ENCODE measurements at places on chromosomes 7 and 10. TPM values are rescaled to one million over a fixed set of nuclear protein-coding genes. Genes with fewer than 3 reads are reported as not detected.

DNA sequence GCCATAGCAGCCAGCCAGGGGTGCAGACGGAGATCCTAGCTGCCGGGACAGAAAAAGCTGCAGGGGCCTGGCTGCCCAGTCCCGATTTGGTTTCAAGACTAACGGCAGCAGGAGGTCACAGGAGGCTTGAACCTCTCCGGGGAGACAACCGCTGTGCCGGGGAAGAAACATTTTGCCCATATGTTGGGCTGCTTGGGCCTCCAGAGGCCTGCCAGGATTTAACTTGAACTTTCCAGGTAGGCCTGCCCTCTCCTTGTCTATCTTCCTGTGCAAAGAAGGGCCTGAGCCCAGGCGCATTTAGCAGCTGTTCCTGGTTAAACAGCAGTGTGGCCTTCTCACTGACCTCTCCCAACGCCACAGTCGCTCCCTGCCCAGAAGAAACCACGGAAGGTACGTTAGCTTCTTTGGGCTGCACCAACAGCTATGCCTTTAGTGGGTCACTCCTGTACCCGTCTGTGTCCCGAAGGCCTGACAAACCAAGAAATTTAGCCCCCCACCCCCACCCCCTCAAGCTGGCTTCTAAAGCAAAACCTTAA lies 17.1 kb upstream of the PTF1A start:
- no peak for DNase-seq
- H3K36me3 ChIP-seq, result no peaks in the 10 kb centered on the region
- H3K27me3 ChIP-seq, result peaks cover 10% of the 10 kb centered on the region
- H3K4me3 ChIP-seq, result no peak overlapping the region
- H3K27ac ChIP-seq, result no peak overlapping the region

- peaks cover 4% of the 10 kb centered on the region for H3K36me3 ChIP-seq
- H3K4me3 ChIP-seq, result no peak overlapping the region
- no peaks in the 10 kb centered on the region for H3K27me3 ChIP-seq
Measured at GRCh38 chr7:152354061-152354460, 81.7 kb downstream of the KMT2C start.

GRCh38 chr7:25124465-25125136 lies 459 bp downstream of the CYCS start:
- peak; percentile 41 for DNase-seq
- H3K36me3 ChIP-seq, result peaks cover 6% of the 10 kb centered on the region
- H3K4me1 ChIP-seq, result no peaks in the 10 kb centered on the region
- H3K4me3 ChIP-seq, result peak overlapping the region; percentile 73
- H3K27me3 ChIP-seq, result no peaks in the 10 kb centered on the region

DNA sequence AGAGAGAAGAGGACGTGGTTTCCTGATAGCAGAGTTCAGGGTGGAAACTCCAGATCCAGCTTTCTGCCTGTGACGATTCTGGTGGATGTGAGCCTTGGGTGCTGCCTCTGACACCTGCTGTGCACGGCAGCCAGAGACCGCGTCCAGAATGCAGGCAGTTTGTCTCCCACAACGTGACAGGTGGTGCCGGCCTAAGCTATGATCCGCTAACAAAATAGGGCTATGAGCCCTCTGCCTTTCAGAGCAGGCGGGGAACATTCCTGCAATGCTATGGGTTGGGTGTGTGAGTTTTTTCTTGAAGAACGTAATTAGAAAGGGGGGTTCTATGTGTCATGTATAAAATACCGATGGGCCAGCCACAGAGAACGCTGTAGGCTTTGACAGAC lies 297.3 kb upstream of the PRKCQ start:
- no peaks in the 10 kb centered on the region for H3K36me3 ChIP-seq
- H3K27me3 ChIP-seq, result no peaks in the 10 kb centered on the region
- no peak for DNase-seq
- H3K4me3 ChIP-seq, result no peak overlapping the region
- no peaks in the 10 kb centered on the region for H3K4me1 ChIP-seq

- no peak for DNase-seq
- no peaks in the 10 kb centered on the region for H3K4me1 ChIP-seq
- no peak overlapping the region for H3K4me3 ChIP-seq
- no peaks in the 10 kb centered on the region for H3K27me3 ChIP-seq
Measured at GRCh38 chr7:142507799-142508198, 241.5 kb upstream of the PRSS1 start.

DNA sequence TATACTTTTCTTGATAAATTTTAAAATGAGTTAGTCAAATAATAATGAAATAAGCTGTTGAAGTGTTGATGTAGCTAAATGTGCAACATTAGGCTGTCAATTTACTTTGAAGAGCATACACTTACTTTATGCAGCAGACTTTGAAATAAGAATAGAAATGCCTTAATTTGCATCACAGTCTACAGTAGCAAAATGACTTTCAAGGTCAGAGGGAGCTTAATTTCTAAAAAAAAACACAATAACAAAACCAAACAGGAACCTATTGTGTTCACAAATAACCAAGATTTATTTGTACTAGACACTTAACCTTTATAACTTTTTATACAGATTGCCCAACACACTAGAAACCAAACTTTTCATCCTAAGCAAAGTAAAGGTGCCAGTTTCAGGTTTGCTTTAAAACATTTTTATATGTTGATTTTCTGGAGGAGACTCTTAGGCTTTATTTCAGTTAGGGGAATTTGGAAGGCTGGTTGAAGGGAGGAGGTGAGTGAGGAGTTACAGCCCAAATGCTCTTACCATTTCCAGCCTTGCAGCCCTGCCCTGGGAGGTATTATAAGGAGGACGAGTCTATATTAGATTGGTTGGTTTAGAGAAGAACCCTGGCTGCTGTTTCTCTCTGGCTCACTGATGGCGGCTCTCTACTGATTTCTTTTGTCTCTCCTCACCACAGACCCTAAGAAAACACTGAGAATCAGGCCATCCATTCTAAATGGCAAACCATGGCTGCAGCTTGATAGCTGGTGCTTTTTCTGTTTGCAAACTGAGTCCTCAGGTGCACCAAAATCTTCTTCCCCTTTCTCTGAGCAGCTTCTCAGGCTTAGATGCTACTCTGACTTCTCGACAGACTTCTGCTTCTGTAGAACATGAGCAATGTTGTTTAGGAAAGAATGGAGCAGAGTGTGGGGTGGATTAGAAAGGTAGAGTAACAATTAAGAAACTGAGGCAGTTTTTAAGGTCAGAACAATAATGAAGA lies 55.2 kb upstream of the RPA3 start:
- no peak overlapping the region for H3K27ac ChIP-seq
- no peak overlapping the region for H3K4me3 ChIP-seq
- H3K36me3 ChIP-seq, result no peaks in the 10 kb centered on the region
- DNase-seq, result no peak

DNA sequence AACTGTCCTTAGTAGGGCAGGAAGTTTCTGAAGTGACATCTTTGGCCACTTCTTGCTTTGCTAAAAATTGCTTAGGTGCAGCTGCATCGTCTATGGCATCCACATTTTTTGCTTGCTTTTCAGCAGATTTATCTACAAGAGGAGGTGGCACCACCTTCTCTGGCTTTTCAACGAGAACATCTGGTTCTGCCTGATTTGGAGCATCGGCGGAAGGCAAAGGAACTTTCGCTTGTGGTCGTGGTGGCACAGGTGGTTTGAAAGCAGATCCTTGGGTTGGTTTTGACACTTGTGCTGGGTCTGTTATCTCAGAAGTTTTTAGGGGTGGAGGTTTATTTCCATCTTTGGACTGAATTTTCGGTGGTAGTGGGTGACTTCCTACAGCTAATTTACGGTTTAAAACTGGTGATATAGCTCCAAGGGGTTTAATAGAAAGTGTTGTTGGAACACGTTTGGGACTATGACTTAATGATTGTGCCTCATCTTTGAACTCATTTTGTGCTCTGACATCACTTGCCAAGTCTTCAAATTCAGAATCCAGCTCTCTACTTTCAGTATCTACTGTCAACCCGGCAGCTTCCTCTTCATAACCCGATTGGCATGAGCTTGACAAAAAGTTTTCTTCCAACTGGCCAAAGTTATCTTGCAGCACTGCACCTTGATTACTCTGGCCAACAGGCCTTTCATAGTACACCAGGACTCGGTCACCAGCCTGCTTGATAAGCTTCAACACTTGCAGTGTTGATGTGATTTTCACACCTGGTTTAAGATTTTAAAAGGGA lies 44.0 kb downstream of the SLC18A2 start:
- H3K27me3 ChIP-seq, result no peaks in the 10 kb centered on the region
- H3K4me1 ChIP-seq, result no peaks in the 10 kb centered on the region
- no peak for DNase-seq
- no peak overlapping the region for H3K27ac ChIP-seq

MYL10 gene
- not detected for total RNA-seq

DNA sequence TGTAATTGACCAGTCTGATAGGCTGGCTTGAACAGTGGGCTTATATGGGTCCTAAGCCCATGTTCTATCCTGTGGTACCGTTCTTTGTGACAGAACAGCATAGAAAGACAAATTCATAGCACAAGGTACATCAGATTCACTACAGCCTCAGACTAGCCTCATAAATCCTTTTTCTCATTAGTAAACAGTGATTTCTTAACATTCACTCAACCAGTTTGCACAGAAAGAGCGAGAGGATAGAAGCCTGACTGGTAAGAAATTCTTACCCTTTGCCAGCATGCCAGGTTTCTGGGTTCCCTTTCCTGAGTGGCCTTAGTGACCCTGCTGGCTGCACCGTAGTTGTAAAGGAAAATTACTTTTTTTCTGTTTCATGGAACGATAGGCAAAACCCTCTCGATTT lies 412.1 kb downstream of the SH2D4B start:
- H3K4me1 ChIP-seq, result no peaks in the 10 kb centered on the region
- H3K36me3 ChIP-seq, result no peaks in the 10 kb centered on the region
- no peak overlapping the region for H3K4me3 ChIP-seq
- no peak for DNase-seq

- no peak overlapping the region for H3K27ac ChIP-seq
- H3K4me3 ChIP-seq, result no peak overlapping the region
- no peaks in the 10 kb centered on the region for H3K4me1 ChIP-seq
- no peaks in the 10 kb centered on the region for H3K36me3 ChIP-seq
- H3K27me3 ChIP-seq, result no peaks in the 10 kb centered on the region
- no peak for DNase-seq
Measured at GRCh38 chr7:144390481-144390880, 13.0 kb downstream of the NOBOX start.

DNA sequence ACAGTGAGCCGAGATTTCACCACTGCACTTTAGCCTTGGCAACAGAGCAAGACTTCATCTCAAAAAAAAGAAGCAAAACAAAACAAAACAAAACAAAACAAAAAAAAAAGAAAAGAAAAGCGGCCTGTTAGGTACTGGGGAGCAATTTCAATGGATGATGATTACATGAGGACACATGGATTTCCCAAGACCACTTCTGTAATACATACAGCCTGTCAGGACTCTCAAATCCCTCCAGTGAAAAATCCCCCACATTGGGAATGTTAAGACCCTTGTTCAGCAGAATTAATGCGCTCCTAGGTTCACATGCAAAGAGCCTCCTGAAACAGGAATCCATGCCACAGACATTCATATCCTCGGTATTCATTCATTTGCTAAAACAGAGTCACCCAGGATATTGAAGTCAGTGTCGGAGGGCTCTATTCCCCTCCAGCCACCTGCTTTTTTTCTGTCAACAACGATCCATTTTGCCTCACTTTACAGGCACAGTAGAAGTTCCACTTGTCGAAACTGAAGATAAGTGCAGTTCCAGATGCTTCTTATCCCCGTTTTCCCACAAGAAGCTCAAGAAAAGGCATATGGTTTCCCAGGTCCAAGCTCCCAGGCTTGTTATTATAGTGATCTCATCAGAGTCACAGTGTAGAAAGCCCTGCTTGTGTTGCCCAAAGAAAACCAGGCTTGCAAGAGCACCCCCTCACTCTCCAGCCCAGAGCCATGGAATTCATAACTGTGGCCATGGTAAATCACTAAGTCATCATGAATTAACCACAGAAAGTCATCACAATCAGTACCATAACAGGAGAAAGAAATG lies 20.2 kb downstream of the SLC16A12 start:
- H3K27me3 ChIP-seq, result no peaks in the 10 kb centered on the region
- H3K4me3 ChIP-seq, result no peak overlapping the region
- no peaks in the 10 kb centered on the region for H3K36me3 ChIP-seq
- peaks cover 7% of the 10 kb centered on the region for H3K4me1 ChIP-seq
- H3K27ac ChIP-seq, result no peak overlapping the region
- no peak for DNase-seq

DNA sequence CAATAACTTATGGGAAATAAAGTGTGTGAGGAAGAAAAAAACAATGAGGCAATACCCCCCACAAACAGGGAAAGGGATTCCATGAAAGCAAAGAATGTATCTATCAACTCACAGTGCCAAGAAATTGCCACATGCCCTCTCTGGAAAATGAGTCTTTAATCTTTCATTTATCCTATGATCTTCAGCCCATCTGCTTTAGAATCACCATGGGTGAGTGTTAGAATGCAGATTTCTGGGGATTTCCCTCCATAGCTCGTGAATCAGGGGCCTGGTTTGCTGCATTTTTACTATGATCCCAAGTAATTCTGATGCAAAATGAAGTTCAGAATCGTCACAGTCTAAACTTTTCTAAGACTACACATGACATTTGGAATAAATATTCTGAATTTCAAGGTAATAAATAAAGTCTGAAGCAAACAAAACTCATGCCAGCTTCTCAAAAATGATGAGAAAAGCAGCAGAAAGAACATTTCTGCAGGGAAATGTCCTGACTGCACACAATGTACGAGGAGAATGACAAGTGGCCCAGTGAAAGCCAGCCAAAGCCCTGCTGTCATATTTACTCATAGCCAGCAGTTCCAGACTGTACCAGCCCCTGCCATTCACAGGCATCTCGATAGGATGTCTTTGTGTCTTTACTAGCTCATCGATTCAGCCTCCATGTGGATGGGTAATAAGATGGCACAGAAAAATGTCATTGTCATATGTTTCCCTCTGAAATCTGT lies 167.1 kb downstream of the ELMO1 start:
- peaks cover 14% of the 10 kb centered on the region for H3K4me1 ChIP-seq
- no peaks in the 10 kb centered on the region for H3K27me3 ChIP-seq
- H3K4me3 ChIP-seq, result no peak overlapping the region

DNA sequence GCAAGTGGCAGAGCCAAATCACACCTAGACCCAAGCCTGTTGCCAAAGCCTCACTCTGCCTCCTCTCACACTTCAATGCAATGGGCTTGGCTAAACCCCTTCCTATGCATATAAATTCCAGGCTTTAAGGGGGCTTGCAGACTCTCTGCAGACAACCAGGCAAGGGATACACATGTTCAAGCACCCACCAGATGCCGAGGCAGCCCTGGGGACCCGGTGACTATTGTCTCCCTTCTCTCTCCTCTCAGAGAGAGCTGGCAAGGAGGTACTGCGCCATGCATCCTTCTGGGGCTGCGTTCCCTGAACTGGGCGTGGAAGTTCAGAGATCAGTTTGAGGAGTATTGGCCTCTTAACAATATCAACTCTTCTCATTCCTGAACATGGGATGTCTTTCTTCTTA lies 131.2 kb downstream of the ARHGAP22 start:
- no peaks in the 10 kb centered on the region for H3K27me3 ChIP-seq
- H3K27ac ChIP-seq, result no peak overlapping the region
- no peaks in the 10 kb centered on the region for H3K4me1 ChIP-seq
- no peaks in the 10 kb centered on the region for H3K36me3 ChIP-seq
- DNase-seq, result no peak

PDIA4 gene
- 201 TPM for total RNA-seq

DNA sequence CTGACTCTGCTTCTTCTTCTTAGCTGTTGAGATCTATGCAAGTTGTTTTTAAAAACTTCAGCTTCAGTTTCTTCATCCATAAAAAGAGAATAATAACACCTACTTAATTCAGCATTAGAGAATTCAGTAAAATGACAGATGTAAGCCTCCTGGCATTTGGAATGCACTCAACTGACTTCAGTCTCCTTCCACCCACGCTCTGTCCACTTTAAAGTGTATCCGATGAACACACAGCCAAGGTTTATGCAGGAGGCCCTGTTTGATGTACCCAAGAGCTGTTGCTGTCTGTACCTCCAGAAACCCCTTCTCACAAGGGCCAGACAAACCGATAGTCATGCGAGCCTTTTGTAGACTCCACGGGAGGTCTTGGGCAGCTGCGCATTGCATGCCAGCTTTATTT lies 27.1 kb upstream of the SLC35B4 start:
- no peak overlapping the region for H3K27ac ChIP-seq
- H3K4me3 ChIP-seq, result no peak overlapping the region
- no peaks in the 10 kb centered on the region for H3K4me1 ChIP-seq
- no peaks in the 10 kb centered on the region for H3K36me3 ChIP-seq
- DNase-seq, result no peak

Data from liver (tissue), 10 donors.